Activated CD4-positive, CD25-positive, alpha-beta regulatory T cell treated with anti-CD3 and anti-CD28 coated beads, Interleukin-2, amount 50 U/mL, for 24 hours (primary cell): ENCODE measurements at places on chromosomes 4 and X.
A peak's percentile ranks its signal among the peaks of the same experiment; 100 is the strongest.

DNA sequence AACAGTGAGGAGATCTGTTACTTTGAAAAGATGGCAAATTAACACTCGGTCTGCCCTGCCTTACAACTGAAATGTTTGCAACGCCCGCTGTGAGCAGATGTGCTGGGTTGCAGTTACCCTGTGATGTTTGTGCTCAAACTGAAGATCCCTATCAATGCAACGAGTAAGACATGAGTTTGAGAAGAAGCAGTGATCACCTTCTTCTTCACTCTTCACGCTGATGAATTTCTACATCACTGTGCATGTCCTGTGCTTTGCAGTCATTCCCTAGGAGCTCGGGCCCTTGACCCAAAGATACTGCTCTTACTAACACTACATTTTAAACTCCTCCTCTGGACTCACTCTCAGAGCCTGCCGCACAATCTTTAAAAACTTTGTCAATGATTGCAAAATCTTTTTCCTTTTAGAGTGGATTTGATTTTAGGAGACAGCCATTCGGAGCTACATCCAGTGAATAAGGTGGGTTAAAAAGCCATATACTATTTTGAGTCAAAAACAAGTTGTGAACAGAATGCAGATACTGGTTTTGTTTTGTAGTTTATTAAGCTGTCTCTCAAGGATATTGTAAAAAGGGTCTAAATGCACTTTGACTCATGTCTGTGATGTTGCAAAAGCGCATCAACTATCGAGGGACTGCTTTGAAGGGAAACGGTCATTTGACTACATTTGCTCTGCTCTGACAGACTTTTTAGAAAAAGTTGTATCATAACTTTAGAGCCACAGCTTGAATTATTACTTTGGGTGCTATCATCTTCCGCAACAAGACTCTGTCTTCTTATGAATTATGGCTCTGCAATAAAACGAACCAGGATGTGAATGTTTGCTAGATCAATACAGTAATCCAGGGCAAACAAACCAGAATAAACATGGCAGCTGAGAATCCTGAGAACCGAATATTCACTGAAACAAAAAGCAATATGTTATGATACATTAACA lies 5.7 kb upstream of the RHOH start:
- ATAC-seq = no peak

DNA sequence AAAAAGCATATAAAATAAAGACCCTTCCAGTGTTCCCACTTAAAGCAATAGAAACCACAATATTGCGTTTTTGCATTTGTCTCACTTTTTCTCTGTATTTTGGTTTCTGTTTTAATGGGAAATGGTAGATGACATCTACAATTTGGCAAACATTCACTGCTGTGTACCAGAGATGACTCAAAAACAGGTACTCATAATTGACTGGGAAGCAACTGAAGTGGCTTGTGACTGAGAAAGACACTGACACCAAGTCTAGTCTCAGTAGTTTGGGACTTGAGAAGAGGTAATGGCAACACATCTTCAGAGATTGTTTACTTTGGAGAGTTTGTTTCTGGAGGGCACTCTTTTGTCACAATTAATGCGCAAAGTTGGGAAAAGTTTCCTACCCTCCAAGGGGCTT lies 42.0 kb downstream of the AREG start:
- ATAC-seq = no peak

- peak; percentile 73 for ATAC-seq
Measured at GRCh38 chrX:2707334-2707760, 16.3 kb downstream of the CD99 start.

GRCh38 chr4:52870225-52870624 lies 8.1 kb downstream of the RASL11B start:
- ATAC-seq = no peak

DNA sequence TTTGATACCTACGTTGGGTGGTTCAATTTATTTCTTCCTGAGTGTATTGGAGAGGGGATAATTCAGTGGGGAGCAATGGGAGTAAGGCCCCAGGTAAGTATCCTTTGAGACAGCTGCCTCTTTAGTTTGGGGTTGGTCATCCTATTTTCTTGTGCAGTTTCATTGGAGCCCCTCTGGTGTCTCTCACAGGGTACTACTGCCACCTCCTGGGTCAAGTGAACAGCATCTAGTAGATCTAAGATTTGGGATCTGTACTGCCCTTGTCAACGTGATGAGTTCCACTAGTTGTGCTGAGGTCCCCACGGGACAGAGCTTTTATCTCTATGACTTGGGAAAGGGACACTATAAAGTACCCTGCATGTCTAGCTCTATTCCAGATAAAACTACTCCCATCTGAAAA lies 80.6 kb downstream of the PBDC1 start:
- peak; percentile 38 for ATAC-seq

DNA sequence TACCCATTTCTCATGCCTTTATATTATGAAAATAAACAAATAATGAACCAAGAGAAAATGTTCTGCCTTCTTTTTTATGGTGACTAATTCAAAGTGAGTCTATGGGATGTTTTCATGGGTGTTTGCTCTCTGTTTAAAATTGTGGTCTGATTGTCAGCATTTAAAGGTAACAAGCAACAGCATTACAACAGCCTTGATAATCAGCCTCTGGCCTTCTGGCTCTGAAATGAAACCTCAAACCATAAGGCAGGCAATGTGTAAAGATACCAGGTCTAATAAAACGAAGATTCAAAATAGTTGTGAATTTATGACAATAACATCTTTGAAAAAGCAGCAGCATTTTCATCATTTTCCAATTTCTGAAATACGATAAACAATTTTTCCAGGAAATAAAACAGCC lies 63.7 kb downstream of the FAM13A start:
- ATAC-seq = no peak

GRCh38 chrX:140034916-140035315 lies 69.6 kb upstream of the CXorf66 start:
- no peak for ATAC-seq

DNA sequence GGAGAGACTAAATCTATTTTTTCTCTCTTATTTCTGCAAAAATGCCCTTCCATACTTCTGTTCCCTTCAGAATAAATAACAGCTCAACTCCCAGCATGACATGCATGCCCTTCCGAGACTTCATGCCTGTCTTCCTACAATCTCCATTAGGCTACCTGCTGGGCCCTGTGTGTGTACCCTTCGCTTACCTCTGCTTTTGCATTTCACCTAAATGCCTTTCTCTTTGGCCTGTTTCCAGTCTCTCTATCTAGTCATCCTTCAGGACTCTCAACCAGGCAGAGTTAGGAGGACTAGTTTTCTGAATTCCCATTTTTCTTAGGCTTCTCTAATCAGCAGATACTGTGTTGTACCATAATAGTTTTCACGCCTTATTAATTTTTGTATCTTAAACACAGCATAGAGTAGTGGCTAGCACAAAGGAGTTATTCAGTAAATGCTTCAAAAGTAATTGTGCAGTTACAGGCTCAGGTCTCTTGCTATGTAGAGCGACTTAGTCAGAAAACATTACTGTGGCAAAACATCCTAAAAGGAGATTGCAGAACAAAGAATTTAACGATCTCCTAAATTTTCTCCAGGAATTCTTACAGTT lies 20.5 kb downstream of the SEPTIN11 start:
- ATAC-seq = no peak

DNA sequence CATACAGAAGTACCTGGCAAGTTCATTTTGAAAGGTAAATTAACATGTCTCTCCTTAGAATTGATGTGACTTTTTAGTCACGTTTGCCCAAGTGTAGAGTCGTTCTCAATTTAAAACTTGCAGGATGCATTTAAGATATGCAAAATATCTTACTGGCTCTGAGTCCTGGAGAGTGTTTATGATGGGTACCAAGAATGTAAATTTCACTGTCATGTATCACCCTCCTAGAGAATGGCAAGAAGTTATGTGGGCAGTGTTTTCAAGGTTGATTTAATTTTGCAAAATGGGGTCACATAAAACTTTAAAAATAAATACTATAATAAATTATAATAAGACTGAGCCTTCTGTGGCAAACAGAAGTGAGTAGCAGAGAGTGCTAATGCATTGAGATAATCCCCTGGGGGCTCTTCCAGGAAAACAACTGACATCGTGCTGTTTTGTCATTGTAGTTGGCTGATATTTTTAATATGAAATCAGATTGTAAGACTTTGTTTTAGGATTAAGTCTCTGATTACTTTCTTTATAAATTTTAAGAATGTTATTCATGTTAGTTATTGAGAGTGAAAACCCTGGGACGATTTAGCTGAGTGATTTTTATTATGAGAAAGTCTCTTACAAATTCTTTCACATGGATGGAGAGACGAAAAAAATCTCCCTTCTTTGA lies 103.0 kb downstream of the AFF1 start:
- ATAC-seq = no peak

GRCh38 chr4:84677093-84677492 lies 94.2 kb downstream of the CDS1 start:
- no peak for ATAC-seq

DNA sequence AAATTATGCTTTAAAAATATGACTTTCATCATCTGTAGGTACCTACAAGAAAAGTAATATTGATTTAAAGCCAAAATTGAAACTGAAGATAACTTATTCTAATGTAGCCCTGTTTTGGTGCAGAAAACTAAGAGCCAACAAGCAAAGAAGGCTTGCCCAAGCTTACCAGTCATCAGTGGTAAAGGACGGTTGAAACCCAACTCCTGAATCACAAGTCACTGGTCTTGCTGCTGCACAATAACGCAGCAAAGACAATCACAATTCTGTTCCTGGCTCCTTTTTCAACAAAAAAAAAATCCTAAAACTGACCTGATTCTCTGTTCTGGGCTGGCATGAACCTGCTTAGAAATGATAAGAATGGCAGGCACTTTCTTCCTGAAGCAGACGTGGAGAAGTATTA lies 34.5 kb downstream of the WDFY3 start:
- ATAC-seq = no peak

DNA sequence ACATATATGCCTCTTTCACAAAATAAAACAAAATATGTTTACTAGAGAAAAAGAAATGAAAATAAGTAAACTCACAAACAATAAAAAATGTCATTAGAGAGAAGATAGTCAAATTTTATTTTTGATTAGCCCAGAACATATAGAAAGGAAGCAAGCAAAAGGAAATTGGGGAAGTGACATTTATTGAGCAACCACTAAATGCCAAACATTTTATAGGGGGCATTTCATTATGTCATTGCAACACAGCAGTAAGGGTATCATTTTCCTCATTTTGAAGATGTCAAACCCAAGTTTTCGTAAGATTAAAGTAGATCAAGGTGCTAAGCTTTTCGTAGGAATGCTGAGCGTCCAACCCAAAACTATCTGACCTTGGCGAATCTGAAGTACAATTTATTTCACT lies 1331.5 kb upstream of the PABPC4L start:
- ATAC-seq = no peak

DNA sequence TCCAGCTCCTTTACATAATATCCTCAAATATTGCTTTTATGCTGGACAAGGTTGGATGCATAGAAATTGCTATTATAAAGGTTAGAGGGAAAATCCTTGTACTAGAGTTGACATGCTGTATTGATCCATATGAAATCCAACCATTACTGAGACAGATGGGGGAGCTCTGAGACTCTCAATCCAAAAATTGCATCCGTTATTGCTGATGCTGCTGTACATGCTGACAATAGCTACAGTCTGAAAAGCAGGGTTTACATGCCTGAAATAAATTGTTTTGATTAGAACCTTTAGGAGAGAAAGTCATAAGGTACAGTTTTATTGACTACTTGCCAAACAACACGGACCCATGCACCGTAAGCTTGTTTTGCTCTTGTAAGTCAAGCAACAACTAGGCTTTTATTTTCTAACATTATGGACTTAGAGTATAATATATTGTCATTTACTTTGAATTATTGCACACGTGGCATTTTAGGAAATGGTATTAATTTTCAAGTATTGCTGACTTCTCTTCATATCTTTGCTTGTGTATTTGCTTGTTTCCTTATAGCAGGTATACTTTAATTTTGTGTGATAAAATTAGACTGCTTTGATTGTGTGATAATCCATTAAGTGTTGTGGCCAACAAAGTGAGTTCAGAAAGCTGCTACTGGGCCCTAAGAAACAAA lies 1365.2 kb downstream of the STIM2 start:
- no peak for ATAC-seq

DNA sequence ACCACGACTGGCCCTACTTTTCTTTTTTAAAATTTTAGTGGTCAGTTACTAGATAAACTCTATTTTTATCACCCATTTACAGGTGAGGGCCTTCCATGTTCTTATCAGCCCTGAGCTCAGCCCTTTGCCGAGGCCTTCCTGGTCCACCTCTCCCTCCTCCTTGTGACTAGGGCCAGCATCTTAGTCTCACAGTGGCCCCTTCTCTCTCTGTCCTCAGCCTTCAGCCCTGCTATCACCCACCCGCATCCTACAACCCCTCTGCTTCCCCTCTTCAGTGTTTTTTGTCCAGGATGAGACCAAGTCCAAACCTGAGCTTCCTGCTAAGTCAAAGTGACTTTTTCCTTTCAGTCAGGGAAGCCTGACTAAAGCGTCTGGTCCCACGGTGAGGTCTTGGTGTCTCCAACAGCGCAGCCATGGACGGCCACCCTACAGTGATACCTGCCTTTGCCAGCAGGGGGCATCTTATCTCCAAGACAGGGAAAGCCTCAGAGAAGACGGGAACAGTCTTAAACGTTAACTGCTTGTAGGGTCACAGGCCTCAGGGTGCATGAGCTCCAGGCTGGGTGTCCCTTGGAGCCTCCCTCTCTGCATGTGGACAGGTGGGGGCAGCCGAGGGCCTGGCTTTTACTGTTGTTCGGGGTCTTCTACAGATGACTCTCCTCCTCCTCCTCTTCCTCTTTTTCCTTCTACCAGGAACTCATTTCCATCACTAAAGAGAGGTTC lies 11.7 kb upstream of the GAGE10 start:
- ATAC-seq = peak; percentile 84

DNA sequence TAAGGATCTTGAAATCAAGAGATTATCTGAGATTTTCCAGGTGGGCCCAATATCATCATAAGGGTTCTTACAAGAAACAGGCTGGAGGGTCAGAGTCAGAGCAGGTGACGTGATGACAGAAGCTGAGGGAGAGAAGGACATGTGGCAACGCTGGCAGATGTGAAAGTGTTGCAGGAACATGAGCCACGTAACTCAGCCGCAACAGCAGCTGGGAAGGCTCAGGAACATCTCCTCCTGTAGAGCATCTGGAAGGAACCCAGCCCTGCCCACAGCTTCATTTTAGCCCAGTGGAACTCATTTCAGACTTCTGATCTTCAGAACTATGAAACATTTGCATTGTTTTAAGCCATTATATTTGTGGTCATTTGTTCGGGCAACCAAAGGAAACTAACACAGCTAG lies 156.3 kb upstream of the VEGFC start:
- no peak for ATAC-seq

GRCh38 chrX:88425739-88426138 lies 321.3 kb upstream of the CPXCR1 start:
- ATAC-seq = no peak

GRCh38 chr4:71941001-71941400 lies 90.8 kb upstream of the NPFFR2 start:
- ATAC-seq = no peak

DNA sequence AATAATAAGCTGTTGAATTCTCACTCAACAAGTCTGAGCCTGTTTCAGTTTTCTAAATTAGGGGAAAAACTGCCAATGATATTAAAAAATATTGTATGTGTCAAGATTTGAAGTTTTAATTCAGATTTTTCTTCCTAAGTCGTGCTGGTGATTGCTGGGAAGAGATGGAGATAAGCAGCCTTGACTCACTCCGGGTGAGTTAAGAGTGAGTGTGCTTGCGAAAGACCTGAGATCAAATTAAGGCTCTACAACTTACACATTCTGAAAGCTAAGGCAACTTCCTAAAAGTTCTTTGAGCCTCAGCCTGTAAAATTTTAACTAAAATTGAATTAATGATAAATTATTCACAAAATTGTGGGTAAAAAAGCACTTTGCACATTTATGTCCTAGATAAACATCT lies 1441.2 kb downstream of the PCDH7 start:
- no peak for ATAC-seq

GRCh38 chr4:21948347-21949072 lies at the start of gene KCNIP4:
KCNIP4 (minus strand) TSS chr4:21948772.
- ATAC-seq = no peak
